Fibroblast of the aortic adventitia (primary cell): ENCODE measurements at places on chromosomes 11 and 22.

- no peak for DNase-seq
Measured at GRCh38 chr22:49451070-49451840, 376.4 kb downstream of the BRD1 start.

DNA sequence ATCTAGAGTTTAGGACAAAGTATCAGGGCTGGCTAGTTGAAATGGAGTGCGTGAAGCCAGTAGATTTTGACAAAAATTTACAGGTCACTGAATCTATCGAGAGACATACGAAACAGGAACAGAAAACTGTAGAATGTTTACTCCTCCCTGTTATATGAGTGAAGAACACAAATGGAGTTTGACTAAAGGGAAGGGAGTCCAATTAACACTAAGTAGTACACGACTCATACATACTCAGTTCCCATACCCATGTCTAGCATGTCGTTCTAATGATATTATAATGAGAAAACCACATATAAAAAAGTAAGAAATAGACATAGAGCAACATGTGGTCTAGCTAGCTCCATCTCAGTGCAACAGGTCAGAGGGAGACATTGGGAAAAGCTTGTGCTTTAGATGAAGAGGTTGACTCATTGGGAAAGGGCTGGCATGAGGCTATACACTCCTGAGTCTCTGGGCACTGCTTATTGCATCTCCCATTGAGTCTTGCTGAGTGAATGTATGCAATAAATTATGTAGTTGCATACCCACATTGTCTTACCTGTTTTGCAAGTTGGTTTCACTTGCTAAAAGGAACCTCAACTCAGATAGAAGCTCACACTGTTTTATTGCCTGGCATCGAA is 43.5 kb downstream of the CD44 start:
- no peak for DNase-seq

- DNase-seq: no peak
Measured at GRCh38 chr11:77505956-77506355, 32.1 kb upstream of the PAK1 start.

- DNase-seq: peak; percentile 44
Measured at GRCh38 chr22:39486951-39487825, 14.9 kb upstream of the MIEF1 start.

- DNase-seq: no peak
Measured at GRCh38 chr11:5241458-5241857, 7.2 kb upstream of the HBD start.

GRCh38 chr11:96373826-96374225 is 15.9 kb downstream of the CCDC82 start:
- DNase-seq: no peak

GRCh38 chr22:36360871-36361383 is 26.8 kb downstream of the MYH9 start:
- DNase-seq: peak; percentile 67

DNA sequence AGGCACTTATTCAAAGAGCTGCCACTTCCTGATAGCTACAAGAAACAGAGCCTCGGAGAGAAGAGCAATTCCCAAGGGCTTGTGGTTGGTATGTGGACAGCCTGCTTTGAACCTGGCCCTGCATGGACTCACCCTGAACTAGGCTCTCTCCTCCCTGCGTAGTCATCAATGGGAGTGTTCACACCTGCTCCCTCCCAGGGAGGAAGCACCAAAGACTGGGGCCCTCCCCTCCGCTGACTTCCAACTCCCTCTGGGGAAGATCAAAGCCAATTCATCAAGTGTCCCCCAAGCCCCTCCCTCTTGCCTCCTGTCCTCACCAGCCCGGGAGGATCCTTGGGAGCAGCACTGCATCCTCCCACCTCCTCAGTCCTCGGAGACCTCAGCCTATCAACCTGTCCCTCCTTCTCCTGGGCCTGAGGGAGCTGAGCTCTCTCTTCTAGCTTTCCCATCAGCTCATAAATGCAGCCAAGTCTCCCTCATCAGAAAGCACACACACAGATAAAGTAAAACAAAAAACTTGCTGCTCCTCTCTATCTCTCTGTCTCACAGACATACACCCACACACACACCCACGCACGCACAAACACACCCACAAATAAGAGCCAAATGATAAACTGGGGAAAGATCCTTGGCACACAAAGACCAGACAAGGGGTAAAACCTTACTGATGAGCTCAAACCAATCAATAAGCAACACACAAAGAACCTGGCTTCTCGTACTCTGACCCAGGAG is 3.3 kb downstream of the A4GALT start:
- peak; percentile 31 for DNase-seq

DNA sequence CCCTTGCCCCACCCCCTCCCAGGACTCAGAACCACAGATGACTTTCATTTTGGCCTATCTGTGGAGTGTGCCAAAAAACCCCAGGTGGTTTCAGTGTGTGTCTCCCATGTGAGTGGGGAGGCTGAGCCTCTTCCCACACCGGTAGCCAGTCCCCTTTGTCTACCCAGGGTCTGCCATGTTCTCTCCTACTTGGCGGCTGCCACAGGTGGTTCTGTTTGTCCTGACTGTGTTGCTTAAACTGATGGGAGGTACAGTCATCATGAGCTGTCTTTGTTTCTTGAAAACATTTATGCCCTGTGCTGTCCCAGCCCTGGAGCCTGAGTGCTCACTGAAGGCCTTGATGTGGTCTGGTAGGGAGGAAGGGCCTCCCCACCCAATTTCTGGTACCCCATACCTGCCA is 39.7 kb upstream of the SUSD2 start:
- DNase-seq: no peak

GRCh38 chr22:39306456-39307361 is 12.7 kb downstream of the RPL3 start:
- DNase-seq: no peak

- DNase-seq: peak; percentile 29
Measured at GRCh38 chr11:45556851-45557707, 108.3 kb downstream of the CHST1 start.

DNA sequence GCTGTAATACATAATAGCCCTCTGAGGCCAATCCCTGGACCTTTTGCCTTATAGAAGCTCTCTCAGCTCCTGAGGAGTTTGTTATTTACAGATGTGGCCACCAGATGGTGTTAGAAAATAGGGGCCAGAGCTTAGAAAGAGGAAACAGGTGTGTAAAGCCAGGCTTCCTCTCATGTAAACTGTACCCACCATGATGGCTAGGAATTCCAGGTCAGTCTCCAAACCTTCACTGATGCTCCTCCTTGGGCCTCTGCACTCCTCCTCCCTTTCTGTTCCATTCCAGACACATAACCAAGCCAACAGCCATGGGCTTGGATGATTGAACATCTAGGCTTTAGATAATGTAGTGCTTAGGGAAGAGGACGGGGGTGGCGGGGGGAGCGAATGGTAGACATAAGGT is 39.7 kb downstream of the USP35 start:
- DNase-seq: peak; percentile 76

DNA sequence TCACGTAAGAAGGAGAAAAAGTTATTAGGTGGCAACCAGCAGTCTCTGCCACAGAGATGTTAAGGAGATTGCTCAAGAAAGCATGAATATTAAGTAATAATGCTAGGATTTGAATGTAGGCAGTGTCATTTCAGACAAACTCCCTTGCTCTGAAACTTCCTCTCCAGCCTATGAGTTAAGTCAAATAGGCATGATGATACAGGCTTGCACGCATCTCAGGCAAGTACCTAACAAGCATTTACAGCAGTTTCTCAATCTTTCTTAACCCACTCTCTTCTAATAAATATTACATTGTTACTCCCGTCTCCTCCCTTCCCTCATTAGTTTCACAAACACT is 72.7 kb downstream of the RAB38 start:
- peak; percentile 6 for DNase-seq

DNA sequence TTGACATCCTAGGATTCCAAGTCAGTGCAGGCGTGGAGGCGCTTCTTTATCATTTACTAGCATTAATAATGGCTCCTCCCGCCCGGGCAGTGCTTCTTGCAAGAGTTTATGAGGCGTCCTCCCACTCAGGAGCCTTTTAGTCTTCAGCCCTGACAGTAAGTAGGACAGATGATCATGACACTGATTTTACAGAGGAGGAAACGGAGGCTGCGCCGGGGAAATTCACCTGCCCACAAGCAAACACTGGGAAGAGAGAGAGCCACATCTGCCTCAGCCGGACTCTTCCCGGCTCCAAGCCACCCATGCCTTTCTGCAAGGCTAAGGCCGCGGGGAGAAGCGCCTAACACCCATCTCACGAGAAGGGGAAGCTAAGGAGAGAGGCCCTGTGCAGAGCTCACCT is 35.9 kb downstream of the KIAA0930 start:
- DNase-seq: no peak

- DNase-seq: no peak
Measured at GRCh38 chr22:30774566-30774965, 79.9 kb downstream of the OSBP2 start.

GRCh38 chr11:115665175-115665821 is 161.1 kb upstream of the CADM1 start:
- DNase-seq: no peak

GRCh38 chr11:126607374-126607773 is 251.9 kb downstream of the ST3GAL4 start:
- peak; percentile 61 for DNase-seq

- peak; percentile 11 for DNase-seq
Measured at GRCh38 chr11:27812341-27812740, 112.1 kb upstream of the BDNF start.

DNA sequence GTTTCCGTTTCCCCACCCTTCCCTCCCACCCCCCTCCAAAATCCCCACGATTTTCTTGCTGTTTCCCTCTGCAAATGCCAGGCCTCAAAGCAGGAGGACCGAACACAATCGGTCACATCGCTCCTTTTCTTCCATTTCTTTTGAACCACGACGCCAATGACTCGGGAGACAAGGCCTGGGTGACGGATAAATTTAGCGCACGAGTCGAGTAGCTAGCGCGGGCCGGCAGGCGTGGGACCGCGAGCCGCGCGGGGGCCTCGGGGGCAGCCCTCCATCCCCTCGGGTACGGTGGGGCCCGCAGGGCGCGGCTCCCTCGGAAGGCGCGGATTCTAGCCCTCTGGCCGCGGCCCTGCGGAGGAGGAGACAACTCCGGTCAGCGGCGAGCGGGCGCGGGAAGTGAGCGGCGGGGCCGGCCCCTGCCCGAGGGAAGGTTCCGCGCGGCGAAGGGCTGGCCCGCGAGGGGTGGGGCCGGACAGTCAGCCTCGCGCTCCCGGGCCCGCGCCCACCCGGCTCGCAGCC is 414 bp downstream of the JOSD1 start:
- DNase-seq: peak; percentile 49

DNA sequence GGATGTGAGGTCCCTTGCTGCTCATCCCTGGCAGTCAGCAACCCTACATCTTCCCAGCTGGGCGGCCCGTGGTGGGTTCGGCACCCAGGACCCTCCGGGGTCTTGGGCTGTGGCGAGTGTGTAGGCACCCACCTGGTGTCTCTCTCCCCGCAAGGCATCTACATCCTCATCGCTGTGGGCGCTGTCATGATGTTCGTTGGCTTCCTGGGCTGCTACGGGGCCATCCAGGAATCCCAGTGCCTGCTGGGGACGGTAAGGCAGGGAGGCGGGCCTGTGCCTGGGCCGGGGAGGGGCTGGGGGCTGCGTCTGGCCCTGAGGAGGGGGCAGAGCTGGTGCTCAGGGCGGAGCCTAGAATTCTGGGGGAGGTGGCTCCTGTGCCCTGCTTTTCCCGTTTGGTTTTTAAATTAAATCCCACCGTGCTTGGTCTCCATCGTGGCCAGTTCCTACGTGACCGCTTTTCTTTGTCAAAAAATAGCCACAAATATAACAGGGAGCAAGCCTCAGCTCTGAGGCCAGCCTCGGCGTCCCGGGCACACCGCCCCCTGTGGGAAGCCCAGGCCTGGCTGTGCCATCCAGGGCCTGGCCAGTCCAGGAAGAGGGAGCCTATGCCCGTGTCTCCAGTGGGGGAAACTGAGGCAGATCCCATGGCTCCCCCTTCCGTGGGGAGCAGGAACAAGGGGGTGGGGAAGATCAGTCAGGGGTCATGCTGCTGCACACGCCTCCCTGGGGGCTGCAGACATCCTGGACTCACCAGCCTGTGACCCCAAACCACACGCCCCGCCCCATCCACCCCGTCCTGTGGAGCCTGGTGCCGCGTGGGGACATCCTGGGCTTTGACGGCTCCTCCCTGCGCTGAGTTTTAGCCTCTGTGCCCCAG is 6.4 kb upstream of the TSSC4 start:
- DNase-seq: no peak

- no peak for DNase-seq
Measured at GRCh38 chr11:134838708-134839107, 426.7 kb upstream of the B3GAT1 start.

DNA sequence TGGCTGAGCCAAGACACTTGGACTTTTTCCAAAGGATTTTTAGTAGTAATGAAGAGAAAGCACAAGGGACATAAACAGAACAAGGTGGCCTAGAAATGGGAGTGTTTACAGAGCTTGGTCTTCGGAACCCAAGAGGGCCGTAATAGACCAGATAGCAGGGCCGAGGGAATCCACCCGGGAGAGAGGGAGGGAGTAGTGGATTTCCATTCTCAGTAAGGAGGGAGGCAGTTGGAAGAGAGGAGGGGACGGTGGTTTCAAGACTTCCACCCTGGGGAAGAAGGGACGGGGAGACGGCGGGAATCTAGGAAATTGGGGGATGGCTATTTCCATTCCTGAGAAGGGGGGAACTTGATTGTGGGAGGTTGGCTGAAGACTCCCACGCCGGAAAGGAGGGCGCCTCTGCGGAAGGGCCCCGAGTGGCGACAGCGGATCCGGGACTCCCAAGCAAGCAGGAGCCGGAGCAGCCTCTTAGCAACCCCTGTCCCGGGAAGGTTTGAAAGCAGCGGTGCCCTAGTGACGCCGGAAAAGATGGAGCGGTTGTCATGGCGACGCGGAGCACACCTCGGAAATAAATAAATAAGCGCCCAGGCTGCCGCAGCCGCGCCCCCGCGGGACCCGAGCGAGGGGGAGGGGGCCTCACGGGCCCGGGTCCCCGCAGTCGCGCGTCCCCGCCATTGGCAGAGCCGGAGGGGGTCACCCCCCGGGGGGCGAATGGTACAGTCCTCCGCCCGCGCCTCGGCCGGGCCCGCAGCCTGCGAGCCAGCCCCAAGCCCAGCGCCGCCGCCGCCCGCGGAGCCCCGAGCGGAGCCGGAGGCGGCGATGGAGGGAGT is 31.6 kb downstream of the EIF3F start:
- peak; percentile 67 for DNase-seq

- peak; percentile 62 for DNase-seq
Measured at GRCh38 chr11:78244546-78245255, 56.0 kb downstream of the USP35 start.

DNA sequence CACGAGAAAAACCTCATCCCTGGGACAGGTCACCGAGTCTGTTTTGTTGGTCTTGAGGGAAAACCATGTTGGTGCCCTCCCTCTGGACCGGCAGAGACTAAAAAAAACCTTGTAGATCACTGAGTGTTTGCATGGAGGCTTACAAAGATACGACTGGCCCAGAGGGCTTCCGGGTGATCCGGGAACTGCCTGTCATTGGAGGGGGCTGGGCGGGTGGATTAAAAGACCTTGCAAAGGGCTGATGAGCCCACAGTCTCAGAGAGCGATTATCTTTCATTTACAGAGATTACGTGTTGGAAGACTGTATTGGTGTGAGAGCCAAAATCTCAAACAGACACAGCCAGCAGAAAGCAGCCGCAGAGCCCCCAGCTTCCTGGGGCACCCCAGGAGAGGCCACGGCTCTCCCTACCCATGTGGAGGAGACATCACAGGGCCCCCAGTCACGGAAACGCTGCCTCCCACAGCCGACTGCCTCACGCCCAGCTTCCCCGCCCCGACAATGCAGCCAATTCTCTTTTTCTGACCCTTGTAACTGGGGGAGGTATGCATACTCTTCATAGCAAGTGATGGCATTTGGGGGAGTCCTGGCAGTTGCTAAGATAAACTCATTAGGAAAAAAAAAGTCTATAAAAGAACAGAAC is 426.4 kb downstream of the CTTN start:
- DNase-seq: no peak

GRCh38 chr11:134373591-134374052 is 38.4 kb downstream of the B3GAT1 start:
- DNase-seq: no peak

- DNase-seq: no peak
Measured at GRCh38 chr11:4647766-4648165, 4.0 kb downstream of the OR51E1 start.
